A375 (cell line): ENCODE measurements at places on chromosomes 2 and 18. TPM values are rescaled to one million over a fixed set of nuclear protein-coding genes. Genes with fewer than 3 reads are reported as not detected.

The NEU2 gene
- not detected in 2 replicates for total RNA-seq

The TFCP2L1 gene
- 0.04 and 0.05 TPM in 2 replicates for total RNA-seq

The TET3 gene
- 9.0 and 10.4 TPM in 2 replicates for total RNA-seq

The RPRM gene
- 0.75 and 1.8 TPM in 2 replicates for total RNA-seq

The PAX8 gene
- 1.5 and 1.6 TPM in 2 replicates for total RNA-seq

The PLCL1 gene
- 0.08 and 0.16 TPM in 2 replicates for total RNA-seq

The TYMS gene
- total RNA-seq: 37.3 and 37.4 TPM in 2 replicates

The CD8B2 gene
- total RNA-seq: not detected in 2 replicates

The APOB gene
- not detected in 2 replicates for total RNA-seq

The CXCR2 gene
- not detected in 2 replicates for total RNA-seq

The TANC1 gene
- 17.0 and 18.6 TPM in 2 replicates for total RNA-seq

The KIDINS220 gene
- total RNA-seq: 22.6 and 32.7 TPM in 2 replicates

The DOK6 gene
- total RNA-seq: 0.27 and 2.3 TPM in 2 replicates

The CDH7 gene
- total RNA-seq: 0.04 and 0.08 TPM in 2 replicates

The LRRC30 gene
- not detected in 2 replicates for total RNA-seq

The RND3 gene
- total RNA-seq: 61.4 and 72.6 TPM in 2 replicates

The IL1RL1 gene
- total RNA-seq: 2.8 and 4.2 TPM in 2 replicates

The GAL3ST2 gene
- total RNA-seq: not detected in 2 replicates

The IL1A gene
- total RNA-seq: 4.2 and 8.8 TPM in 2 replicates

The PAX3 gene
- total RNA-seq: 17.3 and 21.6 TPM in 2 replicates

The LBX2 gene
- 16.3 and 18.1 TPM in 2 replicates for total RNA-seq

The PDE1A gene
- total RNA-seq: 0.11 TPM in 1 of 2 replicates, not detected in the other

The GBX2 gene
- total RNA-seq: 1.4 and 1.5 TPM in 2 replicates

The TMEM150A gene
- total RNA-seq: 5.5 and 7.2 TPM in 2 replicates

The MGAT4A gene
- 0.41 and 2.5 TPM in 2 replicates for total RNA-seq

The RASGRP3 gene
- 0.45 and 3.2 TPM in 2 replicates for total RNA-seq

The SANBR gene
- 3.2 and 3.8 TPM in 2 replicates for total RNA-seq

The DIPK1C gene
- 0.26 TPM in 1 of 2 replicates, not detected in the other for total RNA-seq

The ATP8B1 gene
- not detected in 2 replicates for total RNA-seq

The TMEM247 gene
- not detected in 2 replicates for total RNA-seq

The EFEMP1 gene
- 44.5 and 46.9 TPM in 2 replicates for total RNA-seq

The LYPD1 gene
- total RNA-seq: 23.1 and 29.0 TPM in 2 replicates
